ENCODE measurements at places on chromosomes 1 and 21. TPM values are rescaled to one million over a fixed set of nuclear protein-coding genes. Genes with fewer than 3 reads are reported as not detected.

The LRRC38 gene
- polyA plus RNA-seq = 0.45 TPM

The PLPPR5 gene
- 1.7 TPM for polyA plus RNA-seq

The KRTAP11-1 gene
- not detected for polyA plus RNA-seq

The ADAM30 gene
- not detected for polyA plus RNA-seq

The C1orf141 gene
- polyA plus RNA-seq = 0.15 TPM

The ABCG1 gene
- 9.8 TPM for polyA plus RNA-seq

The CAPZB gene
- polyA plus RNA-seq = 249 TPM

The SPATA21 gene
- 0.12 TPM for polyA plus RNA-seq

The CHAF1B gene
- 8.2 TPM for polyA plus RNA-seq

GRCh38 chr1:152486400-152487006 is 24.1 kb upstream of the LCE5A start:
- no peak for DNase-seq

GRCh38 chr1:225880636-225881035 is 1.5 kb downstream of the TMEM63A start:
- no peak for DNase-seq

DNA sequence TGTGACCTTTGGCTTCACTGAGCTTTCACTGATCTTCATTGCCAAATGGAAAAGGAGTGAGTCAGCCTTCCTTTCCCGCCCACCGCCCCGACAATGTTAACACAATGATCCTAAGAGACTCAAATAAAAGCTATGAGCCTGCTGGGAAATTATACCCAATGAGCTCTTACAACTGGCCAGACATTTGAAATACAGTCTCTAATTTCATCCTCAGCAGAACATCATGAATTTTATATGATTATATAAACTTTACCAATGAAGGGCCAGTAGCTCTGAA is 252.5 kb downstream of the SIPA1L2 start:
- no peak for DNase-seq

GRCh38 chr1:11728126-11728806 is 7.7 kb upstream of the AGTRAP start:
- DNase-seq = no peak

DNA sequence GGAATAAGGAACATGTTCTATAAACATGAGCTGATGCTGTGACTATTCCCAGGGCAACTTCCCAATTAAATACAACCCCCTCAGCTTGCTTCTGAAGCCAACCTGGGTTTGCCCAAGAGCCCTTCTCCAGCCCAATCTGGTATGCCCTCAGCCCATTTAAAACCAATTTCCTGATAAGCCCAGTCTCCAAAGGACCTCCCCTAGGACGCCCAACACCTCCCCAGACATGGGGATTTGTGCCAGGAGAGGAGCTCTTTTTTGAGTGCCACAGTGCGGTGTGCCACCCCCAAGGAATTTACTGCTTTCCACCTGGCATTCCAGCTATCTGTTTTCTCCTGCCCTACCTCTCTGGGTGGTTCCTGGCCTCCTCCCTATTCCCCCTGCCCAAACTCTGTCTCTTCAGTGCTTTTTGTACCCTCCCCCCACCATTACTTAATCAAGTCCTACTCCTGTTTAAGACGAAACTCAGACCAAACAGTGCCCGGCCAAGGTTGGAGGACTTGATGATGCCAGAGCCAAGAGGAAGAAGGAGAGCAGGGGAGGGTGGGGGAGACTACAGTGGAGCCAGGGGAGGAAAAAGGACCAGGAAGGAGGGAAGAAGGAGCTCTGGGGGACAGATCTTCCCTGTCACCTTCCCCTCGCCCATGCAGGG is 11.4 kb upstream of the EFNA1 start:
- DNase-seq = no peak

- DNase-seq = no peak
Measured at GRCh38 chr1:178651742-178652141, 73.3 kb upstream of the RALGPS2 start.

DNA sequence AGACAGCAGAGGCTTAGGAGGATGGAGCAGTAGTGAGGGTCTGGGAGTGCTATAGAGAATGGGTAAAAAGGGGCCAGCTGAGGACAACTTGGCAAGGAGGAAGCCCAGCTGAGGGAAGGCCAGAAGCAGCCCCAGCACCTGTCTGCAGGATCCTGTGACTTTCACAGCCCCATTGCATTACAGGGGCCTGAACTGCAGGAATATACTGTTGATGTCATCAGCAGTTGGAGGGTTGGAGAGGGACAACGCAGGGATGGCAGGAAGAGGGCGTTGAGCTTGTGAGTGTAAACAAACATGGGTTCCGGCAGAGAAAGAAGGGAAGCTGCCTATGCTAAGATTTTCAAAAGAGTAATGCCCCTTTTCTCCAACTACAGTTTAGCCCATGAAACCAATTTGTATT is 628.5 kb downstream of the SMYD3 start:
- no peak for DNase-seq

DNA sequence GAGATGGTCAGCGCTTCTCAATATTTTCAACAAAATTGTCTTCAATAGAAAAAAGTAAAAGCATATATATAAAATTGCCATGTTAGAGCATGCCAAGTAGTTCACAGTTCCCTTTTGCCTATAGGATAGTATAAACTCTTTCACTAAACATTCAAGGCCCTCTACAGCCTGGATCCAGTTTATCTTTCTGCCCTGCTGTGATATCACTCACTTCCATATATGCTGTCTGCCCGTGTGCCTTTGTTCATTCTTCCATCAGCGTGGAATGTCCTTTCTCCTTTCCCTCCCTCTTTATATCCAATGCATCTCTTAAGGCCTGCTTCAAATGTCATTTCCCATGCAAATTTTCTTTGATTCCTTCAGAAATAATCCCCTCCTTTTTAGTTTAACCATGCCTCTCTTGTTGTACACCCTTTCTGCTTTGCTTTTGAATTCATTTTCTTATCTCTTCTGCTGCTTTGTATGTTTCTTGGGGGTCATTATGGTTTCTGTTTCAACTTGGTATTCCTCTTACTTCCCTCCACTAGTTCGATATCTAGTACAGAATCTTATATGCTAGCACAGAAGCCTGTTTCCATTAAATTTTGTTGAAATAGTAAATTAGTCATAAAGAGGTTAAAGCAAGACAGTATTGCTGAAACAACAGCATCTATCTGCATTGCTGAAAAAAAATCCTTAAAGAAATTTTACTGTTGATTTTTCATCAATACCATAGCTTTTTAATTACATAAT is 44.7 kb downstream of the XCL2 start:
- DNase-seq = no peak

DNA sequence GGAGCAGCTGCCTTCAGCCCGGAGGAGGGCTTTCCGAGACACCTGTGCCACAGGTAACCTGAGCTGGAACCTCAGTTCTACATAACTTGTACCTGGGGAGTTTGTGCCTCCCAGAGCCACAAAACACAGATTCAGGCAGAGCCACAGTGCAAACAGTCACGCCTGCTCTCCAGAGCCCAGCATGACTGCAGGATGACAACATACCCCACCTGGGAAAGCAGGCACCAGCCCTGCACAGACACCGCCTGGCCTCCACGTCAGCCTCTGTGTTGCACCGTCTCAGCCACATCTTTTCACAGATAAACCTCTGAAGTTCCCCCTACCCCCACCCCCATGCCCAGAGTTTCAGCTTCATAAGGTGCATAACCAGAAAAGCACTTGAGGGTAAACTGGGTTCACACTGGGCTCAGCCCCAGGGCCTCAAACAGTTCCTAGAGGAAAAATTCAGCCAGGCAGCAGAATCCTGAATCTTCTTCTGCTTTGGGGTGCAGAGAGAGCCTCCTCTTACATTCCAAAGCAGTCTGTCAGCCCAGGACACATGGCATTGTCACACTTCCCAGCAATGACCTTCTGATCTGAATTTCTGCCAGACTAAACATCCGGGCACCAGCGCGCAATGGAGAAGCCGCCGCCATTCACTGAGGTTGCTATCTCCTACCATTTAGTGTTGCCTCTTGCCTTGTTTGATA is 229.5 kb downstream of the TOMM20 start:
- no peak for DNase-seq

DNA sequence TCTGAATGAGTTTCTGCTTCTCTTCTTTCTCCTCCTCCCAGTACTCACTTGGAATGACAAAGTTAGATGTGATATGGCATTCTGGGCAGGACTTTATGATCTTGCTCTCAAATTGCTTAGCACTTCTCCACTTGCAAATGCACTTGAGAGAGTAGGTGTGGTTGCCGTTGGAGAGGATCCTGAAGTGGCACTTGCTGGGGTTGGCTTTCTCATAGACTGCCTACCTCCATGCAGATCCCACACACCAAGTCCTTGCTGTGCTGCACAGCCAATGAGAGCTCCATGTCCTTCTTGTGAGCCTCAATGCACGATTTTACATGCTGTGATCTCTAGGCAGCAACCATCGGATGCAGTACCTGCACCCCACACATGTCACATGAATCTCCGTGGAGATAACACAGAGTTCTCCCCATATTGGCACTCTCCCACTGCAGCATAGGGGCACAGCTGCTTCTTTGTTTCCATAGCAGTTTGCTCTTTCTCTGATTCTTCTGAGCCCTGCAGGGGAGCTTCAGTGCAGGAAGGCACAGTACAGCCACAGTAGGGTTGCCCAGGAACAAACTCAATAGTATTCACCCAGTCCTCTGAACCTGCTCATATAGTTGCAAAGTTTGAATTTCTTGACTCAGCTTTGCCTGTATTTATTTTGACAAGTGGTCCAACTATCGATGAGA is 45.2 kb downstream of the ZNF691 start:
- no peak for DNase-seq

DNA sequence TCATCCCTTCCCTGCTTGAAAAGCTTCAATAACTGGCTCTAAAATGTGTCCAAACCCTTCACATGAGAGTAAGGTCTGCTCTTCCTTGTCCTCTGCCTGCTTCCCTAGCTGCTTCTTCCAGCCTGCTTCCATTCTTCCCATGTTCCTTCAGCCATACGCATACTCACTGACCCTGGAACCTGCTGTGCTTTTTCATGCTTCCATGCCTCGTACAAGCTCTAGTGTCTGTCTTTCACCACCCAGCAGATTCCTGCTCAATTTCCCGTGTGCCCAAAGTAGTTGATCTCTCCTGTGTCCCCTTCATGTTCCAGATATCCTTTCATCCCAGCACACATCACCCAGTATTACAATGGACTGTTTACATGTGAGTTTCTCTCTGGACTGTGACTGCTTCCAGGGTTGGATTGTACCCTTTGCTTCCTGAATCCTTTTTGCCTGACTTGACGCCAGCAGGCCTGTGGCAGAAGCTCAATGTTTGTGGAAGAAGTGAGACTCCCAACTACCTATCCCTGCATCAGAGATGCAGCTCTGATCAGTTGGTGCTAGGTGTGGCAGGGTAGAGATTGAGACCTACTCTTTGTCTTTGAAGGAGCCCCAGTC is 35.9 kb upstream of the RNF19B start:
- no peak for DNase-seq

DNA sequence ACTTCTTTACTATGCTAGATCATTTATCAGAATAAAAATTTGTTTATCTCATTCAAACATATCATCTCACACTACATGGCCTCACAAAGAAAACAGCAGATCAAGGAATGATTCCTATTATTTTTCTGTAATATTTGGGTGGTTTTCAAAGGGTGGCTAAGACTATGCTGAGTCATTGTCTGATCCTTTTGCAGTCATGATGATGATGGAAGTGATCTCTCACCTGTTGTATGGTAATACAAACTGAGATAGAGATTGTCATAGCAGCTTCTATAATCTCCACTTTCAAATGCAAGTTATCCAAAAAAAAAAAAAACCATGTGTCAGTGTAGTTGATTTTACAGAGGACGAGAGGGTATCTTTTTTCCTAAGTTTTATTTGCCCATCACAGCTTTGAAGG is 37.2 kb upstream of the GBP5 start:
- no peak for DNase-seq

- no peak for DNase-seq
Measured at GRCh38 chr1:165679282-165680036, 18.9 kb downstream of the ALDH9A1 start.

DNA sequence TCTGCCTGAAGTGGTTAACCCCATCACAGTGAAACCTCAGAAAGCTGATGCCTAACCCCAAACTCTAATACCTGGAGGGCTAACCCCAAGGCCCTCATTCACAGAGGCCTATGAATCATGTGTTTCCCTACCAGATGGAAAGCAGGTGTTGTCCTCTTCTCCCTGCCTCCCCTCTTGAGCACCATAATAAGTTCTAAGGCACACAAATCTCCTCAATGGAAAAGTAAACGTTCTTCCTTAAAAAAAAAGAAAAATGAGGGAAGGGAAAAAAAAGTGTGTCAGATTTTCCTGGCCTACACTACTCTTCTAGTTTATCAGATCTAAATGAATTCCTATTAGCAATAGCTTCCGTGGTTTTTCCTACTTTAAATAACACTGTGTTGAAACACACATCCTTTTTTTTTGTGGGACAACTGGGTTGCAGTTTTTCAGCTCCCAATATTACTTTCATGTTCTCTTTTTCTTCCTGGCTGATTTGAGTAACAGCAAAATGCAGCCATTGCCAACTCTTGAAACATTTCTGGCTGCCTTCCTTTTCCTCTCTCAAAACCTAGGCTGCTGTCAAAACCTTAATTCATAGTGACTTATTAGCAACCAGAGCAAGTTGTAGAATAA is 43.2 kb downstream of the SLC44A3 start:
- no peak for DNase-seq

DNA sequence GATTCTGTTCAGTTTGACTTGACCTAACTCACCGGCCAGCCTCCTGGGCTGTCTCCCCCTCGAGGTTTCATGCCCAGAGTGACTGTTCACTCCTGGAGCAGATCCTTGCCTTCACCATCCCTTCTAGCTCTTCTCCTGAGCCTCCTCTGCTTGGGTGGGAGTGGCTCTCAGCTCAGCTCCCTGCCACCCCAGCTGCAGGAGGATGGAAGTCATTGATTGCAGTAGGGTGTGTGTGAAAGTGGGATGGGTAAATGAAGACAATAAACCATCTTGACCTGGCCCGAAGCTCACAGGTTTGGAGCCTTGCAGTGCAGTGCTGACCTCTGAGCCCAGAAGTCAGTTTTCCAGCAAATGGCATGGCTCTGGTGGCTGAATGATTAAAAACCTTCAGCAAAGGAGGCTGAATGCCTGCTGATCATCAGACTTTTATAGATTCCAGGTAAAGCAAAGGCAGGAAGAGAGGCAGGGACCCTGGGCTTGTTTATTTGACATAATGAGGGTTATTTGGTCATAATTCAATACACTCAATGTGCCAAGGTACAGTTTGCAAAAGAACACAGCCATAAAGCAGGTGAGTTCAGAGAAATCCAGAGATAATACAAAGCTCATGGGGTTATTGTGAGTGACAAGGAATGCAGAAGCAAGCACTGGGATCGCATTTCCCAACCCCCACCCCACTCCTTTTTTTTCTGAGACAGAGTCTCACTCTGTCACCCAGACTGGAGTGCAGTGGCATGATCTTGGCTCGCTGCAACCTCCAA is 17.5 kb upstream of the TFF3 start:
- DNase-seq = no peak

DNA sequence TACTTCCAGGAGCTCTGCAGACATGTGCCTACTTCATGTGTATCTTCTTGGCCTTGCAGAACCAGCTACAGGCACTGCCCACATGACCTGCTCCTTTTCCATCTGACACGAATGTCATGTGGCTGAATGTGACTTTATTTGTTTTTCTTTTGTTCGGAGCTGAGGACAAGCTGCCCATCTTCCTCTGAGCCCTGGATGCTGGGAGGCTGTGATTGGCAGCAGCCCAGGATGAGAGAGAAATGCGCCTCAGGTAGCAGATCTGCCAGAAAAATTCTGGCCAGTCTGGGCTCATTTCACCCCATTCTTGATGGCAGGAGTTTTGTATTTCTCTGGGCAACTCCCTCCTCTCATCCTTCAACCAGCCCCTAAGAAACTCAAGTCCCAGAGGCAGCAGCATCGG is 372.0 kb downstream of the RPS6KC1 start:
- no peak for DNase-seq

GRCh38 chr1:93695411-93696005 is 13.9 kb upstream of the BCAR3 start:
- no peak for DNase-seq
